ENCODE measurements at places on chromosomes 3 and 15.

GRCh38 chr3:85781806-85782205 is 823.0 kb downstream of the CADM2 start:
- DNase-seq: no peak

DNA sequence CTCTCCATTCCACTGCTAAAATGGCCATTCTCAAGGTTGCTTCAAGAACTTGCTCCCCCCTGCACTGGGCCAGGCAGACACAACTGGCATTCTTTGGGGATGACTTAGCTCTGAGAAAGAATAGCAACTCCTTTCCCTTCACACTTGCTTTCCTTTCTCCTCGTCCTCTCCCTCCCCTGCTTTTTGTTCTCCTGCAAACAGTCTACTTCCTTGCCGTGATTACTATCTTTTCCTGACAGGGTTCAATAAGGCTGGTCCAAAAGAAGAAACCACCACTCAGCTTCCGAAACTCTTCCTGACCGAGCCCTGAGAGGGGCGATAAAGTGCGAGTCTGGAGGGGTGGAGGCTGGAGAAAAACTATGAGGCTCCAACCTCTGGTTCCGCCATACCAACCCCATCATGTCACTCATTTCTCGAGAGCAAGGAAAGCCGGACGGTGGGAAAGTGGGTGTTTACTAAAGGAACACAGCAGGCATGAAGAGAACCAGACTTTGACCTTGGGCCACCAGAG is 5.0 kb downstream of the AMOTL2 start:
- peak; percentile 62 for DNase-seq

DNA sequence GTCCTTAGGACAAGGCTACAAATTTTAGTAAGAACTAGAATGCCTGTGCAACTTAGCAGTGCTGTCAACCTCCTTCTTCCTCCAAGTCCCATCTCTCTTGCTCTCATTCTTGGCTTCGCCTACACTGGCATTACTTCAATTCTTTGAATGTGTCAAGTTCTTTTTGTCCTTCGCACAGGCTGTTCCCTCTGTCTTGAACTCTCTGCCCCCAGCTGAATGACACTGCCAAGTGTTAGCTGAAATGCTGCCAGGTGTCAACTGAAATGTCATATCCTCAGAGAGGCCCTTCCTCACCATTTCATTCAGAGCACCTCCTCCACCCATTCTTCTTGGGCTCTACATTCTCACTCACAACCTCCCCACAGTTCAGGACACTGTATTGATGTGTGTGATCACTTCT is 48.8 kb upstream of the PSMD6 start:
- DNase-seq: no peak

- no peak for DNase-seq
These were observed 5.3 kb downstream of the PLA2G4F start for GRCh38 chr15:42151141-42151561.

- no peak for DNase-seq
These were observed 14.4 kb upstream of the APEH start for GRCh38 chr3:49659756-49660155.

All from fibroblast of mammary gland (primary cell).